WTC11 (cell line): ENCODE measurements at places on chromosomes 16 and 17. TPM values are rescaled to one million over a fixed set of nuclear protein-coding genes. Genes with fewer than 3 reads are reported as not detected.

GRCh38 chr16:6643080-6643686 lies 689.5 kb upstream of the RBFOX1 start:
- no peaks in the 10 kb centered on the region for H3K4me1 ChIP-seq
- peaks cover 52% of the 10 kb centered on the region for H3K36me3 ChIP-seq
- DNase-seq = peak; percentile 45
- H3K27me3 ChIP-seq = peaks cover 15% of the 10 kb centered on the region
- H3K4me3 ChIP-seq = no peak overlapping the region

- H3K36me3 ChIP-seq = peaks cover 29% of the 10 kb centered on the region
- H3K4me3 ChIP-seq = peak overlapping the region; percentile 12; the same call in 1 of the 2 replicates
- no peaks in the 10 kb centered on the region for H3K27me3 ChIP-seq
- DNase-seq = peak; percentile 85
- H3K4me1 ChIP-seq = peaks cover 20% of the 10 kb centered on the region
Measured at GRCh38 chr16:30927789-30928378, 4.5 kb downstream of the FBXL19 start.

- no peak overlapping the region for H3K27ac ChIP-seq
- H3K27me3 ChIP-seq = no peaks in the 10 kb centered on the region
- H3K36me3 ChIP-seq = peaks cover 45% of the 10 kb centered on the region
- DNase-seq = no peak
Measured at GRCh38 chr16:56477096-56477878, 25.9 kb downstream of the OGFOD1 start.

DNA sequence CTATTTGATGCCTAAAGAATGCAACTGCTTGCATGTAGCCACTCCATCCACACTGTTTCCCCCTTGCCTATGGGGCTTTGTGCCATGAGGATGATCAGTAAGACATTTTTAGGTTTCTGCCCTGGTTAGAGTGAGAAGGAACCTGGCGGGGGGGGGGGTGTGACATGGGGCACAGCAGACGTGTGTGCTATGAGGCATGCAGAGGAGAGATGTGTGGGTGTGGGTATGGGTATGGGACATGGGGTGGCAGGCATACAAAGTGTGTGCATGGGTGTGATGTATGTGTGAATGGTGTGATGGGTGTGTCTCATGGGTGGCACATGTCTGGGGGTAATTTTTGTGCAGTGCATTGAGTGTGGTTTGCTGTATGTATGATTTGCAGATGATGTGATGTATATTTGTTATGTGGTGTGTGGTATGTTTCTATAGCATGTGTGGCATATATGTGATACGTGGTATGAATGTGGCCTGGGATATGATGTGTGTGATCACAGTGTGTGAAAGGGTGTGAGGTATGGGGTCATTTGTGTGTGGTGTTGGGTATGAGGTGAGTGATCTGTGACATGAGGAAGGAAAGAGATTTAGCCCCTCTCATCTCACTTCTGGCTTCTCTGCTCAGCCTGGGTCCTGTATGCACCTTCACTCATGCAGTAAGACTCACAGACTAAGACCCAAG lies 14.9 kb downstream of the CCDC182 start:
- no peaks in the 10 kb centered on the region for H3K4me1 ChIP-seq
- no peak overlapping the region for H3K4me3 ChIP-seq
- no peak for DNase-seq
- no peaks in the 10 kb centered on the region for H3K36me3 ChIP-seq

DNA sequence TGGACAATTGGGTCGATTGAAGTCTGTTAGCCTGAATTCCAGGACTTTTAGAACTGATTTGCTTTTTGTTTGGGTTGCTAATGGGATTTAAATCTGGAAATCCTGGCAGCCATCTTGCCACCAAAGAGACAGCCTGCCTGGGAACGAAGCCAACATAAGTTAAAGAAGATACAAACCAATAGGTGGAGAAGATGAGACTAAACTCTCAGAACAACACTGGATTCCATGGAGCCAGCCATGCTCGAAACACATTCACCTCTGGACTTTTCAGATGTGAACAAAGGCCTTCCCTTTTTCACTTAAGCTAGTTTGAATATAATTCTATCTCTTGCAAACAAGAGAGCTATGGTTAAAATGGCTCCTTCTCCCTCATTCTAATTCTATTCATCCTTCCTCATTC lies 135.9 kb downstream of the TOX3 start:
- H3K4me1 ChIP-seq = peaks cover 4% of the 10 kb centered on the region; the same call in 1 of the 2 replicates
- no peak overlapping the region for H3K27ac ChIP-seq
- no peak for DNase-seq
- no peaks in the 10 kb centered on the region for H3K27me3 ChIP-seq
- H3K4me3 ChIP-seq = no peak overlapping the region
- peaks cover 7% of the 10 kb centered on the region for H3K36me3 ChIP-seq

- H3K4me3 ChIP-seq = peak overlapping the region; percentile 64
- no peaks in the 10 kb centered on the region; the same call in 1 of the 2 replicates for H3K36me3 ChIP-seq
- no peak overlapping the region for H3K27ac ChIP-seq
- peak; percentile 77 for DNase-seq
- H3K4me1 ChIP-seq = no peaks in the 10 kb centered on the region
Measured at GRCh38 chr16:728131-728889, 1.4 kb downstream of the HAGHL start.

GRCh38 chr17:80254396-80255251 lies 6.0 kb upstream of the RNF213 start:
- H3K4me3 ChIP-seq = no peak overlapping the region
- no peak for DNase-seq

DNA sequence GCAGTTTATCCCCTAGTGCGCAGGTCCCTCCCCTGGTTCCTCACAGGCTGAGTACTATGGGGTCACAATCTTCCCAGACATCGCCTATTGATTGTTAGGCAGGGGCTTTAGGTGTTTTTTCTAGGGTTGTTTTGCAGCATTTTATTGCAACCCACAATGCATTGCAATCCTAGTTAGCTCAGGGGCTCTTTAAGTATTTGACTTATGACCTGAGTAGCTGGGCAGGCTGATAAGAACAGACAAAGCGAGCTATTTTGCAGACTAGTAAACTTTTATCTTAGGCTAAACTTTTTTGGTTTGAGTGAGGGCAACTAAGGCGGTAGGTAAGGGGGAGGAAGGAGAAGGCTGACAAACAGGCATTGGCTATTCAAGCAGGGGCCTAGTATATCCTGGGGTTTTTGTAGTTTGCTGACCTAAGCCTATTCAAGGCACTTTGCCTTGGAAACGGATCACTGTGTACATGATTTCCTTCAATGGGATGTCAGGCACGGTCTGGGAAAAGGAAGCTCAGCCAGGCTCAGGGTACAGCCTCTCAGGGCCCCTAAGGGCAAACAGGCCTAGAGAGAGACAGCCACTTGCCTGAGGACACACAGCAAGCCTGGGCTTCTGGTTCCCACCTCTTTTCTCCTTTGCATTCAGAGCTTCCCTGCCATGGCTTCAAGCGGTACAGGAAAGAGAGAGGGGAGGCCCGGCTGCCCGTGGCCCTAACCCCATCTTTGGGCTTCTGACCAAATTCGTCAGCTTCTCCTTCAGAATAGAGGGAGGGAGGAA lies 6.4 kb downstream of the DRC7 start:
- peaks cover 5% of the 10 kb centered on the region; the same call in 1 of the 2 replicates for H3K4me1 ChIP-seq
- no peak overlapping the region for H3K27ac ChIP-seq
- H3K4me3 ChIP-seq = no peak overlapping the region
- no peak for DNase-seq
- H3K27me3 ChIP-seq = no peaks in the 10 kb centered on the region; the same call in 1 of the 2 replicates

DNA sequence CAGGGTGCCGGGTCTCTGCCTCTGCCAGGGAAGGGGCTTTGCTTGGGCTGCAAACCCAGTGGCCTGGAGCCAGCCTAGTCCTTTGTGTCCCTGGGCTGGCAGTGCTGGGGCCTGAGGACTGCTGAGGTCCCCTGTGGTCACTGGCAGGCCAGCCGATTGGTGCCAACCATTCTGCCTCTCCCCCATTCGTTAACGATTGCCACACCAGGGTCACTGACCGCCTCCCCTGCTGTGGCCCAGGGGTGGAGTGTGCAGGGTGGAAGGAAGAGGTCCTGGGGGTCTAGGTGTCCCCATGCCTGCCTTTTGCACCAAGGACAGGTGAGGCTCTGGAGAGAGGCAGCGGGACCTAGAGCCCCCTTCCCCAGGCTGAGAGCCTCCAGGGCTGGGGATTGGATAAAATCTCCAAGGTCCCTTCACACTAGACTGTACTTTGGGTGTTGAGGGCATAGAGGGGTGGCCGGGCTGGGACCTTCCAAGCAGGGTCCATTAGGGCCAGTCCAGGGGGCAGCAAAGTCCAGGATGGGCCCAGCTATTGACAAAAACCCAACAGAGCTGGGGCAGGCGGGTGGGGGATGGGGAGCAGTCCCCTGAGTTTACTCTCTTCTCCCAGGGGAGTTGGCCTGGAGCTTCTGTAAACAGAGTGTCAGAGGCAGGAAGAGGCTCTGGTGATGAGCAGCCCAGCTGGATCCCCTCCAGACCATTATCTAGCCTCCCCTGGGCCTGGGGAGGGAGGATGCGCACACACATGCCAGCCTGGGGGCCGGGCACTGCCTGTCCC lies 1.1 kb downstream of the VASN start:
- H3K4me1 ChIP-seq = peaks cover 36% of the 10 kb centered on the region
- H3K4me3 ChIP-seq = peak overlapping the region; percentile 83
- no peaks in the 10 kb centered on the region for H3K36me3 ChIP-seq
- no peak overlapping the region for H3K27ac ChIP-seq

- H3K36me3 ChIP-seq = no peaks in the 10 kb centered on the region
- no peak for DNase-seq
- H3K4me1 ChIP-seq = peaks cover 67% of the 10 kb centered on the region
- H3K27me3 ChIP-seq = peaks cover 3% of the 10 kb centered on the region; the same call in 1 of the 2 replicates
- H3K4me3 ChIP-seq = no peak overlapping the region
Measured at GRCh38 chr16:65279576-65279975, 157.7 kb upstream of the CDH11 start.

- H3K4me1 ChIP-seq = peaks cover 2% of the 10 kb centered on the region; the same call in 1 of the 2 replicates
- H3K4me3 ChIP-seq = no peak overlapping the region
- no peak overlapping the region for H3K27ac ChIP-seq
- H3K27me3 ChIP-seq = peaks cover 6% of the 10 kb centered on the region
Measured at GRCh38 chr17:45929344-45929743, 35.0 kb downstream of the MAPT start.

DNA sequence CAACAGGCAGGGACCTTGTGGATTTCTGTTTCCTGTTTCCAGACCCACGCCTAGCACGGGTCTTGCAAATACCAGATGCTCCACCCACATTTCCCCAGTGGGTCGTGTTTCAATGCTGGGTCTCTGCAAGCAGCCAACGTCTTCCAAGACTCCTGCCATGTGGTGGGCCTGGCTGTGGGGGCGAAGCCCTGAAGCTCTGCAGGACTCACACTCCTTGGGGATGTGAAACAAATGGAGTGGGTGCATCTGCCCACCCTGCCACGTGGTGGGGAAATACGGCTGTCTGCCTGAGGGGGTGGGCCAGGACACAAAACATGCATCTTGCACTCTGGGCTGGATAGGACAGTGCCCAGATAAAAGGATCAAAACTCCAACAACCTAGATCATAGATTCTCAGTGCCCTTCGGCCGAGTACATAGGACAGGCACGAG lies 32.6 kb downstream of the FA2H start:
- no peak overlapping the region for H3K4me3 ChIP-seq
- H3K36me3 ChIP-seq = no peaks in the 10 kb centered on the region
- H3K27ac ChIP-seq = no peak overlapping the region
- H3K4me1 ChIP-seq = peaks cover 31% of the 10 kb centered on the region
- no peak for DNase-seq
- H3K27me3 ChIP-seq = no peaks in the 10 kb centered on the region

DNA sequence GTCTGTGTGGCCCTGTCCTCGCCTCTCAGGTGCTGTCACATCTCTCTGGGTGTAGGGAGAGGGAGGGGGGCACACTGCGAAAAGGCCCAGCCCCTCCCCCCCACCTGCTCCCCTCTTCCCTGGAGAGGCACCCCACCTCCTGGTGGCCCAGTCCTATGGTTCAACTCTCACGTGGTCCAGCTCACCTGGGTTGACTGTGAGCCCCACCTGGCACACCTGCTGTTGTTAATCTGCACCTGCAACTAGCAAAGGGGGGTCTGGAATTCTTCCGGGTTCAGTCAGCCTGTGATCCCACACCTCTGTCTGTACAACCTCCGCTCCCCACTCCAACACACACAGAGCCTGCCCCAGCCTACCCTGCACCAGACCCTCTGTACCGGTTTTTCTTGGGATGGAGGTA lies 2.0 kb upstream of the SYNGR2 start:
- no peaks in the 10 kb centered on the region for H3K27me3 ChIP-seq
- DNase-seq = no peak
- no peak overlapping the region for H3K27ac ChIP-seq
- H3K36me3 ChIP-seq = no peaks in the 10 kb centered on the region
- peaks cover 17% of the 10 kb centered on the region for H3K4me1 ChIP-seq

DNA sequence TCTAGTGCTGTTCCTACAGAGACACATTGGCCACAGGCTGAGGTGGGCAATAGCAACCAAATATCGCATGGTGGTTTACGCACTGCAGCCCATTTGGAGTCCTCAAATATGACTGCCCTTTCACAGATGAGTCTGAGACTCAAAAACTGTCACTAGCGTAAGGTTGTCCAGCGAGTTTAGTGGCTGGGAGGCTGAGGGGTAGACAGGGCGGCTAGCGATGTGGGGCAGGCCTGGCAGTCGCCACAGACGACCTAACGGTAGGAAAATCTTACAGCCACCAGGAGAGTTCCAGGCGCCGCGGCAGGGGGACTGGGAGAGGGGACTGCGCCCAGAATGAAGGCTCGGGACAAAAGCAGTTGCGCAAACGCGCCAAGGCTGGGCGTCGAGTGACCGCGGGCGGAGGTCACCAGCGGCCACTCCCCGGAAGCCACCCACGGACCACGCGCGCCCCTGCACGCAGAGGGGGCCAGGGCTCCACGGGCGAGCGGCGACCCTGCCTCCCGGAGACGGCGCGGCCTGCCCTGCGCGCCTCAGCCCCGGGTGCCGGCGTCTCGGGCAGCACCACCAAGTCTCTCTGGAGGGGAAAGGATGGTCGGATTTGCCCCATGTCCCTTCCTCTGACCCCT lies 699 bp upstream of the MAP1LC3B start:
- peaks cover 3% of the 10 kb centered on the region; the same call in 1 of the 2 replicates for H3K27me3 ChIP-seq
- DNase-seq = peak; percentile 59
- H3K4me3 ChIP-seq = peak overlapping the region; percentile 83

Gene SEC14L5
- 2.1 to 2.4 TPM (median 2.3 TPM) in 3 replicates for total RNA-seq

Gene CCL7
- not detected in 3 replicates for total RNA-seq

Gene MSL1
- 69.2 to 78.1 TPM (median 73.7 TPM) in 3 replicates for total RNA-seq

Gene ALDOA
- 1,537 to 1,958 TPM (median 1,913 TPM) in 3 replicates for total RNA-seq

Gene TP53TG3F
- total RNA-seq = not detected in 3 replicates

Gene NUTF2
- 183 to 205 TPM (median 200 TPM) in 3 replicates for total RNA-seq

Gene DHRS13
- total RNA-seq = 26.5 to 29.5 TPM (median 28.5 TPM) in 3 replicates

Gene CBX2
- total RNA-seq = 78.1 to 85.5 TPM (median 78.7 TPM) in 3 replicates

Gene MPHOSPH6
- 29.2 to 31.3 TPM (median 30.8 TPM) in 3 replicates for total RNA-seq

Gene ZNF18
- 10.5 to 13.3 TPM (median 10.8 TPM) in 3 replicates for total RNA-seq

Gene NAGS
- 6.1 to 8.6 TPM (median 7.6 TPM) in 3 replicates for total RNA-seq

Gene NTN1
- 3.0 to 5.5 TPM (median 3.1 TPM) in 3 replicates for total RNA-seq

Gene PRR29
- total RNA-seq = 0.64 to 1.1 TPM (median 0.85 TPM) in 3 replicates
